ENCODE measurements at places on chromosomes 13 and 19.

DNA sequence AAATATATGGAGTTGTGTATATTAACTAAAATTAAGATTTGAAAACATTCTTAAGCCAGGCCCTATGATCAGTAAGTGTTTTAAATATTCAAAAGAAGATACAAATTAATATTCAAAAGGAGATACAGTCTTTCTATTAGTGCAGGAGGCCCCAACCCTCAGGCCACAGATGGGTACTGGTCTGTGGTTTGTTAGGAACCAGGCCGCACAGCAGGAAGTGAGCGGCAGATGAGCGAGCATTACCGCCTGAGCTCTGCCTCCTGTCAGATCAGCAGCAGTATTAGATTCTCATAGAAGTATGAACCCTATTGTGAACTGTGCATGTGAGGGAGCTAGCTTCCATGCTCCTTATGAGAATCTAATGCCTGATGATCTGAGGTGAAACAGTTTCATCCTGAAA is 232.9 kb downstream of the FOXO1 start:
- peak; percentile 71 for DNase-seq

DNA sequence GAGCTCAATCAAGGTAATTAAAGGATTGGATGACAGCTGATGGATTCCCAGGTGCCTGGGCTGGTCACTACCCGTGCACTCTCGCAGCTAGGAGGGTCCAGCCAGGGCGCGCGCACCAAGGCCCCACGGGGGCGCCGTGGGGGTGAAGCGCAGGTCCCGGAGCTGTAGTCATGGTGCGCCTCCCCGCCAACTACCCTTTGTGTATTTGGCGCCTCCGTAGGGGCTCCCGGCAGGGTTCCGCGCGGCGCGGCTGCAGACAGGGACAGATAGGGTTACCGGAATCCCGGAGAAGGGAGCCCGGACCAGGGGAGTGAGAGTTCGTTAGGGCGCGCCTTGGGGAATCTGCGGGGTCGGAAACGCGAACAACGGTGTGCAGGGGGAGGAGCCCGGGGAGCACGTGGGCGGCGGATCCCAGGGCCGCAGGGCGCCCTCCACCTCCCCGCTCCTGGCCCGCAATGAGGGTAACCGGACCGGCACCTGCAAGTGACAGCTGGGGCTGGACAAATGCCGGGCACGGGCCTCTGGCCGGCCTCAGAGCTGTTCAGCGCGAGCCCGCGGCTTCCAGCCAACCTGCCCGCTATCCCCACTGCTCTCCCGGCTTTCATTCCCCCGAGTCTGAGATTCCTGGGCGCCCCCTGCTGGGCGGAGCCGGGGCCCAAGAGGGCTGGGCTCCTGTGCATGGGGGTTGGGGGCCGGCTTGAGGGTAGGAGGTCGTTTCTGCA is 3.4 kb upstream of the PRAM1 start:
- peak; percentile 82 for DNase-seq

DNA sequence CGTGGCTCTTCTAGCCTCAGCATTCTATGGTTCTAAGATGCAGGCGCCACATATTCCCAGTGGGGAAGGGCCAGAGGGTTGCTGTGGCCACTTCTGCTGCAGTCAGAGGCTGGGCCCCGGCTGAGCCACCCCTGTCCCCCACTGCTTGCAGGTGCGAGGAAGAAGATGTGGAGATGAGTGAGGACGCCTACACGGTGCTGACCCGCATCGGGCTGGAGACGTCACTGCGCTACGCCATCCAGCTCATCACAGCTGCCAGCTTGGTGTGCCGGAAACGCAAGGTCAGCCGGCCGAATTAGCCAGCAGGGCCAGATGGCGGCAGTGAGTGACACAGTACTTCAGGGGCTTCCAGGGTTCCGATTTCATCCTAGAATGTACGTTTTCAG is 2.0 kb downstream of the LHB start:
- DNase-seq, result no peak

GRCh38 chr19:43934055-43934984 is 762 bp downstream of the ZNF45 start:
- DNase-seq, result peak; percentile 5

- DNase-seq, result no peak
Measured at GRCh38 chr19:3450796-3451411, 29.4 kb downstream of the SMIM24 start.

DNA sequence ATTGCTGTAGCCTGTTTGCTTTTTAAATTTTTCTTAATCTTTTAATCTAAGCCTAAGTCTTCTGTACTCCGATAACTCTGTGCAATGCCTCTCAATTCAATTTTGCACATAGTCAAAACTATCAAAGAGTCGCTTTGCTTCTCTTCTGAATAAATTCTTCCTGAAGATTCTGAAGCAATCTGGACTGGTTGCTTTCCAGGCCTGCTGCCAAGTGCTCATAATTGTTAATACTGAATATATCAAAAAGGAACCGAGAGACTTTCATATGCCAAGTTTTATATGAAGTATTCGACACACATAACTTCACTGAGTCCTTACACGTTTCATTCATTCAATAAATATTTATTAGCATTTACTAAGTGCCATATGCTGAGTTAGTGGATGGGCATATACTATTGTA is 91.3 kb downstream of the EDNRB start:
- no peak for DNase-seq

GRCh38 chr19:38264486-38265212 is at the start of gene SPINT2:
Gene SPINT2, plus strand, starts transcription at chr19:38264573. Its CDS starts 320 bp downstream, at chr19:38264893.
- no peak for DNase-seq

DNA sequence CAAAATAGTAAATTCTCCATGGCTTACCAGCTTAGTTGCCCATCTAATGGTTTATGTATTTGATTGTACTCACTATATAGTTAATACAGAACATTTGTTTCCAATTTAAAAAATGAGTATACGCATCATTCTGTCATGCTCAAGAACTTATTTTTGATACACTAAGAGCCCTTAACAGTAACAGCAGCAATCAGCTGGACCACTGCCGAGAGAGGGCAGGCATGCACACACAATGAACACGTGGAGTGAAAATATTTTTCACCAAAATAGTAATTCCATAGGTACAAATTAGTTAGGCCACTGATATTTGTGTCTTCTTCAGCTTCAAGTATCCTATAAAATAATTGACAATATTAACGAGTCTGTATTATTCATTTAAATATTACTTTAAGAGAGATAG is 109.9 kb downstream of the KLF12 start:
- DNase-seq, result no peak

DNA sequence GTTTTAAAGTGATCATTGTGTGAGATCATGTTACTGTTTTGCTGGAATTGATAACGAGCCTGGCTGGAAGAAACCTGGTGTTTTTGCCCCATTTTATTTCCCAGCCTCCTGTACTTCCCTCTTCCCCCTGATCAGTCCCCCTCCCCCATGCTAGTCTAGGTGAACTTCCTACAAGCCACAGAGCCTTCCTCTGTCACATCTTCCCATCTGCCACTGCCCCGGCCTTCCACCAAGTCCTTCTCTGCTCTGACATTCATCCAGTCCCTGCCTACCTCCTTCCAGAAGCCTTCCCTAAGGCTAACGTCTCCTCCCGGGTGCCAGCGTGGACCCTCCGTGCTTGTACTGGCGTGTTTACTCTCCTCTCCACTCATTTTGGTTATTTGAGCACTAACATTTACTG is 14.3 kb downstream of the FARP1 start:
- DNase-seq, result no peak

GRCh38 chr13:106063591-106064313 is 471.7 kb downstream of the EFNB2 start:
- DNase-seq, result no peak

GRCh38 chr19:19226663-19227062 is 14.9 kb downstream of the NCAN start:
- DNase-seq, result no peak

DNA sequence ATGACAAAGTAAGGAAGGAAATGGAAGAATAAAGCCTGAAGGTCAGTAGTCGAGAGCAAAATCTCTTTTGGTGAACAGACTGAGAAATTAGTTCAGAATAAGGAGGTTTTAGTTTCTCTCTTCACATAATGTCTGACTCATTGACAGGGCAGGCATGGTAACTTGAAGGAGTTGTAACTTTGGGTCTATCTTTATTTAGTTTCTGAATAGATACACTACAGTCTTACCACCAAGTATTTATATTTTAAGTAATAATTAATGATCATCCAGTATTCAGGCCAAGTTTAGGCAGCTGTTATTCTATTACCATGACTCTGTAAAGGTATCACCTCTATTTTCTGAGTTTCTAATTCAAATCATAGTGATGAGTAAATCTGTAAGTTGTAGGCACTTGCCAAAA is 219.9 kb downstream of the SPRY2 start:
- no peak for DNase-seq

- no peak for DNase-seq
Measured at GRCh38 chr19:16385821-16386220, 61.2 kb downstream of the KLF2 start.

DNA sequence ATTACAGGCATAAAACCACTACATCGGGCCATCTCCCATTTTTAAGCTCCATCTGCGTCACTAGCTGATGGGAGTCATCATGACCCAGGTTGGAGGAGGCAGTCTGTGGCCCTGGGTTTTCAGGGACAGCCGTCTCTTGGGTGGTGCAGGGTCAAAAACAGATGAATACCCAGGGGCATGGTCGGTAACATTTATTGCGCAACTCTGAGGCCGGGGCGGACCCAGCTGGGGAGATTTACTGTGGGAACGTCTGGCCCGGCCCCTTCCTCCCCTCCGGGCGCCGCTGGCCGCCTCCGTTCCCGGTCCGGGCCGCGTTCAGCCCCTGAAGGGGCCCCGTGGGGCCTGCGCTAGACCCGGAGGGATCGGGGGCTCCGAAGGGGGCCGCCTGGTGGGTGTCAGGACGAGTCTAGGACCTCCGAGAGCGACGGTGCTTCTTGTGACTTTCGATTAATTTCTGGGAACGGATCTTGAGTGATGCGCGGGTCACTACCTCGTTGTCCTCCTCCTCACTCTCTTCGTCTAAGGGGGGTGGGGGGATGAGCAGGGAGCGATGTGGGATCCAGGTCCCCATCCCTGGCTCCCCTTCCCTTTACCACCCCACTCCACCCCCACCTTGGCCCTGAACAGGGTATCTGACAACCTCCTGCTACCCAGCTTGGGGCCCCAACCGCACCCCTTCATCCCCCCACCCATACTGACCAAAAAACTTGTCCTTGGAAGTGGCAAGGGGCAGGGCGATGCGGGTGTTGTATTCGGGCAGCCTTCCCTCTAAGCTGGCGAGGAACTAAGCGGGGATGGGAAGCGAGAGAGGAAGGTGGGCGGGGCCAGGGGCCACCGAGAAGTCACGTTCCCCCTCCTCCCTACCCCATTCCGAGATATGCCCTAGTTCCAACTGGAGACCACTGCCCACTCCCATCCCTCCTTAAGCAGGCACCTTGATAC is 1.6 kb upstream of the RGL3 start:
- peak; percentile 64 for DNase-seq

- DNase-seq, result no peak
Measured at GRCh38 chr13:98890925-98891324, 86.9 kb downstream of the DOCK9 start.

GRCh38 chr13:34167347-34167746 is 349.4 kb downstream of the RFC3 start:
- no peak for DNase-seq

DNA sequence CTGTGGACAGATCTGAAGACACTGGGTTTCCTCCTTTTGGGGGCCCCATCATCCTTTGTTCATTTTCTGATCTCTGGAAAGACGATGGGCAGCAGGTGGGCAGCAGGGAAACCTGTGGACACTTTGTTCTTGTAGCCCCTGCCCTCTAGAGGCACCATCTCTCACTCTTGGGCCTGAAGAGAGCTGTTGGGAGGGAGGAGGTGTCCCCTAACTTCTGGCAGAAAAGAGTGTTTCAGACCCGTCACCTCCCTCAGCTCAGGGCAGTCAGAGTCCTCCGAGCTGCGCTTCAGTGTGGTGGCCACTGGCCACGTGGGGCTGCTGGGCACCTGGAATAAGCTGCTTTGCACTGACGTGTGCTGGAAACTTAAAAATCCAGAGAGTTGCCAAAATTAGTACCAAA is 26.9 kb upstream of the RNF17 start:
- DNase-seq, result no peak

- no peak for DNase-seq
Measured at GRCh38 chr13:77521194-77521593, 14.3 kb upstream of the SCEL start.

GRCh38 chr13:42654722-42655121 is 80.8 kb downstream of the TNFSF11 start:
- no peak for DNase-seq

Measured in B cell (primary cell).